ENCODE measurements at places on chromosomes 3 and 15.

DNA sequence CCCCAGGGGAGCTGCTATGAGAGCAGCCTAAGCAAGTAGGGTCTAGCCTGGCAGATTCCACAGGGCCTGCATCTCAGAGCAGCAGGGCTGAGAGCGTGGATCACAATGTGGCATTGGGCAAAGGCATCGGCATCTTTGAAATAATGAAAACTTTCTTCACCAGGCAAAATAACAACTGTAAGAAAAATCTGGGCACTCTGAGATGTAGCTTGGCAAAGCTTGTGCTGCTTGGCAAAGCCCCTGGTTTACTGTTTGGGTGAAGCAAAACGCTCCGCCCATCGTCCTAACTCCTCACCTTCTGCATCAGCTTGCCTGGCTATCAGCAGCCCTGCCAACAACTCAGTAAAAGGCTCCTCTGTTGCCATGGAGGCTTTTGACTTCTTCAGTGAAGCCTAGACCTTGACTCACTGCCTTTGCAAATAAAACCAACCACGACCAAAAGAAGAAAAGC, 212.8 kb upstream of the EIF1B start:
- DNase-seq, result no peak

- DNase-seq, result peak; percentile 29
Observed at GRCh38 chr3:76352051-76352450, 566.7 kb upstream of the ZNF717 start.

GRCh38 chr15:52134502-52135144, 22.0 kb upstream of the BCL2L10 start:
- DNase-seq, result no peak

GRCh38 chr3:142279965-142280590, 54.7 kb upstream of the GK5 start:
- DNase-seq, result peak; percentile 79

DNA sequence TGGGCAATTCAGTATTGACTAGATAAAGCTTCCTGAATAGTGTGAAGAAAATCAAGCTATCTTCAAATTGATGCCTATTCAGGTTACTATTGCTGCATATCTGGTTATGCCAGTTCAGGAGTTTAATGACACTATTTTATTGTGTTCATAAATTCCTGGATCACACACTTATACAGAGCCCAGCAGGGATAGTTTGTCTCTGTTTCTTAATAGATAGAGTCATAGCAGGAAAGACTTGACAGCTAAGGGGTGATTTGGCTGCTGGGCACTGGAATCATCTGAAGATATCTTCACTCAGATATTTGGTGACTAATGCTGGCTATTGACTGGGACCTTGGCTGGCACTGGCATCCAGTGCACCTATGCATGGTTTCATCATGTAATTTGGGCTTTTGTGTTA, 187.8 kb downstream of the PYDC2 start:
- no peak for DNase-seq

DNA sequence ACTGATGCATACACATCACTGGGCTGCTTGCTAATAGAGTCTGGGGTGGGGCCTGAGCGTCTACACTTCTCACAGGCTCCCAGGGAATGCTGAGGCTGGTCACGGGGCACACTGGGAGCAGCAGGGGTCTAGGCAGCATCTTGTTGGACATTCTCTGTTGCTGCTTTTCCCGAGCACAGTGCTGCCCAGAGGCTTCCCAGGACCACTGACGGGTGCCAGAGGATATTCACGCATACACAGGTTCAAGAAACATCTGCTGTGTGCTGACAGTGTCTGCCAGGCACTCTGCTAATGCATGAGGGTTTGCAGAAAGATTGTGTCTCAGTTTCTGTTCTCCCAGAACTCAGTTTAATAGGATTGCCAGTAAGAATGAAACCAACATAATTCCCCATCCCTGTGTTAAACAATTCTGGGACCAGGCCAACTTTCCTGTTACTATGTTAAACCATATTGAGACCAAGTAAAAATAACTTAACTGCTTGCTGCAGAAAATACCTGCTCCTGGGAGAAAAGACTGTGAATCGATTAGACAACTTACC, 23.9 kb upstream of the BCL2L10 start:
- DNase-seq, result no peak

- no peak for DNase-seq
Observed at GRCh38 chr3:143433787-143434378, 314.3 kb downstream of the CHST2 start.

- no peak for DNase-seq
Observed at GRCh38 chr3:179113903-179114302, 34.3 kb upstream of the PIK3CA start.

DNA sequence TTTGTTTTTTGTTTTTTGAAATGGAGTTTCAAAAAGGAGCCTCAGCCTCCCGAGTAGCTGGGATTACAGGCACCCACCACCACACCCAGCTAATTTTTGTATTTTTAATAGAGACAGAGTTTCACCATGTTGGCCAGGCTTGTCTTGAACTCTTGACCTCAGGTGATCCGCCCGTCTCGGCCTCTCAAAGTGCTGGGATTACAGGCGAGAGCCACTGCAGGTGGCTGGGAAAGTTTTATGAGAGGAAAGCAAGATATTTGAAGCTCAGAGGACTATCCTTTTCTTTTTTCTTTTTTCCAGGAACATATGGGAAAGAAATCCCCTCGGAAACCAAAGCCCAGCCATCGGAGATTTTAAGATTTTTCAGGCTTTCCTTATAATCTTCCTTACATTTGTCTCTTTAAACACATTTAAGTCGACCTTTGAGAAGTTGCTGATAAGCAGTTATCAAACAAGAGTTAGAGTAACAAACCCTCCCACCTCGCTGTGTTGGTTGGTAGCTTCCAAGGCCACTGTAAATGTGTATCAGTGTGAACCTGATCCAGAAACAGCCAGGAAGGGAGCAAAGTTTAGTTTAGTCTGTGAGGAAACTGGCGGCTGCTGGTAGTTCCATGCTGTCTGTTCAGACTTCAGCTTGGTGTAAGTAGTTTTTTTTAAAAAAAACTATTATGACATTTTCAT, 34.5 kb upstream of the MAP3K13 start:
- no peak for DNase-seq

- peak; percentile 50 for DNase-seq
Observed at GRCh38 chr3:113614402-113614801, 82.0 kb downstream of the USF3 start.

DNA sequence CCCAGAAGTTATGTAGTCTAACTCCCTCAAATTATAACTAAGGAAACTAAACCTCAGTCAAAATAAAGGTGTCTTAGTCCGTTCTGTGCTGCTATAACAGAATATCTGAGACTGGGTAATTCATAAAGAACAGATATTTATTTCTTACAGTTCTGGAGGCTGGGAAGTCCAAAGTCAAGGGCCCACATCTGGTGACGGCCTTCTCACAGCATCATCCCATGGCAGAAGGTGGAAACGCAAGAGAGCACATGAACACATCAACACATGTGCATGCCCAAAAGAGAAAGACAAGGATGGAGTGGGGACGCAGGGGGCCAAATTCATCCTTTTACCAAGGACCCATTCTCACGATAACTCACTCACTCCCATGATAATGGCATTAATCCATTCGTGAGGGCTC, 73.1 kb downstream of the PCOLCE2 start:
- DNase-seq, result no peak

- no peak for DNase-seq
Observed at GRCh38 chr3:197836244-197836643, 45.2 kb downstream of the LRCH3 start.

- DNase-seq, result no peak
Observed at GRCh38 chr3:50582083-50582482, 12.8 kb downstream of the HEMK1 start.

Measured in inflammatory macrophage treated with lipopolysaccharide for 1 hour (primary cell).